ENCODE measurements at places on chromosomes 5 and 9. TPM values are rescaled to one million over a fixed set of nuclear protein-coding genes. Genes with fewer than 3 reads are reported as not detected.

The PHAX gene
- 43.6 TPM for total RNA-seq

The CCL21 gene
- total RNA-seq: not detected

The GAS1 gene
- 2.8 TPM for total RNA-seq

The SNX2 gene
- total RNA-seq: 57.4 TPM

The MYMK gene
- total RNA-seq: not detected

The CSNK1G3 gene
- total RNA-seq: 111 TPM

The ACSL6 gene
- 2.1 TPM for total RNA-seq

The FOXD1 gene
- 0.31 TPM for total RNA-seq

The OR13C4 gene
- total RNA-seq: not detected

The SLC6A19 gene
- not detected for total RNA-seq

The IL3 gene
- not detected for total RNA-seq

The SFXN1 gene
- total RNA-seq: 30.3 TPM

The IL33 gene
- total RNA-seq: not detected

The CPLANE1 gene
- 19.4 TPM for total RNA-seq

The PTPRD gene
- total RNA-seq: 0.68 TPM

The FOXD4L4 gene
- not detected for total RNA-seq

The CMBL gene
- 0.45 TPM for total RNA-seq

The SUSD1 gene
- total RNA-seq: 97.4 TPM

The ALDOB gene
- not detected for total RNA-seq

The CER1 gene
- total RNA-seq: not detected

The ROPN1L gene
- total RNA-seq: 5.2 TPM

The ZNF883 gene
- total RNA-seq: 1.4 TPM

The AK3 gene
- 23.1 TPM for total RNA-seq

The PRLR gene
- 0.05 TPM for total RNA-seq

The OSMR gene
- total RNA-seq: not detected

The IFNB1 gene
- not detected for total RNA-seq

The PCDHGA6 gene
- total RNA-seq: 0.20 TPM

The NNT gene
- 57.0 TPM for total RNA-seq

The LCN6 gene
- not detected for total RNA-seq

The CDC20B gene
- total RNA-seq: not detected

The LCN12 gene
- total RNA-seq: 11.3 TPM

The GNA14 gene
- total RNA-seq: not detected

The GBGT1 gene
- 2.2 TPM for total RNA-seq

The IL13 gene
- total RNA-seq: 1.4 TPM

The NSD1 gene
- 143 TPM for total RNA-seq

The IL31RA gene
- total RNA-seq: not detected

The MZB1 gene
- 60.0 TPM for total RNA-seq

The FBP2 gene
- not detected for total RNA-seq

The SPATA31C1 gene
- total RNA-seq: not detected

The FOXD4L6 gene
- total RNA-seq: not detected

The IL9 gene
- total RNA-seq: not detected

The RAD1 gene
- 30.9 TPM for total RNA-seq

The CCL27 gene
- not detected for total RNA-seq

The PTGES gene
- 0.47 TPM for total RNA-seq

The SPINK13 gene
- not detected for total RNA-seq

The RANBP3L gene
- total RNA-seq: not detected

The HEMGN gene
- 0.75 TPM for total RNA-seq

The EIF4E1B gene
- total RNA-seq: not detected

The PCDHA1 gene
- total RNA-seq: not detected

The NPR3 gene
- not detected for total RNA-seq

The C9orf50 gene
- not detected for total RNA-seq

The FOXE1 gene
- not detected for total RNA-seq

The CCL28 gene
- 17.5 TPM for total RNA-seq

The PKD2L2 gene
- total RNA-seq: not detected

The PGM5 gene
- 0.43 TPM for total RNA-seq

The PCDHB2 gene
- not detected for total RNA-seq

Data from natural killer cell (primary cell).